Myocyte (in vitro differentiated cells): ENCODE measurements at places on chromosomes 12 and 14.

DNA sequence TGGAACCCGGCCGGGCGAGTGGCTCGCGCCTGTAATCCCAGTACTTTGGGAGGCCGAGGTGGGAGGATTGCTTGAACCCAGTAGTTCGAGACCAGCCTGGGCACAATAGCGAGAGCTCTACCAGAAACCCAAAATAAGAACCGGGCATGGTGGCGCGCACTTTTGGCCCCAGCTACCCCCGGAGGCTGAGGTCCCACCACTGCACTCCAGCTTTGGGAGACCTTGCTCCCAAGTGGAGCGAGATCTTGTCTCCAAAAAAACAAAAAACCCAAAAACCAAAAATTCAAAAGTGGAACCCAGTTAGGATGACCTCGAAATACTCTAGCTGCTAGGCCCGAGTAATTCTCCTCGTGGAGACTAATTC, 769 bp upstream of the VTI1B start:
- DNase-seq, result no peak

DNA sequence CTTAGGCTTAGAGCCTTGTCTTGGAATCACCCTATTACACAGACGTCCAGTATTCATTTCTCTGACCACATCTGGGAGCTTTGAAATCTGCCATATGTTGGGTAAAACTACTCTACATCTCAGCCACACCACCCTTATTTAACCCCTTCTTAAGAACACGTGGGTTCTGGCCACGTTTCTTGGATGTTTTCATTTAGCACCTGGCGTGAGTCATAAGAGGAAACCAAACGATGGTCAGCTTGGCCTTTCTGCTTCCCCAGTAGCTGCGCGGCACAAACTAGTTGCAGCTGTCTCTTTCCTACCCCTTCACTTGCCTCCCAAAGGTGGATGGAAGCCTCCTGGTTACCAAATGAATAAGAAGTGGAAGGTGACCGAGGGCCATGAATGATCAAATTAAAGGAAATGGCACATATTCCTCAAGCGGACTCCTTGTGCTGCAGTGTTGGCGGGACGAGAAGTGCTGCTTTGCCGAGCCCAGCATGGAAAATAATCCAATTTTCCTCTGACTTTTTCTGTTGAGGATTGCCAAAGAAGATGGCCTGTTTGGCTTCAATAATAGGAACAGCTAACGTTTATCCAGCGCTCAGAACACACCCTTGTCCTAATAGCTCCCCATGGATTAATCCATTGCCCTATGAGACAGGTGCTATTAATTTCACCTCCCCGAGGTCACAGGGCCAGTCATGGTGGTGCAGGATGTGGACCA, 154.1 kb downstream of the ZNF664 start:
- DNase-seq, result peak; percentile 13

- no peak for DNase-seq
Measured at GRCh38 chr12:104048811-104049210, 1.2 kb downstream of the GLT8D2 start.

GRCh38 chr12:51579321-51579850, 11.6 kb upstream of the SCN8A start:
- DNase-seq, result no peak

DNA sequence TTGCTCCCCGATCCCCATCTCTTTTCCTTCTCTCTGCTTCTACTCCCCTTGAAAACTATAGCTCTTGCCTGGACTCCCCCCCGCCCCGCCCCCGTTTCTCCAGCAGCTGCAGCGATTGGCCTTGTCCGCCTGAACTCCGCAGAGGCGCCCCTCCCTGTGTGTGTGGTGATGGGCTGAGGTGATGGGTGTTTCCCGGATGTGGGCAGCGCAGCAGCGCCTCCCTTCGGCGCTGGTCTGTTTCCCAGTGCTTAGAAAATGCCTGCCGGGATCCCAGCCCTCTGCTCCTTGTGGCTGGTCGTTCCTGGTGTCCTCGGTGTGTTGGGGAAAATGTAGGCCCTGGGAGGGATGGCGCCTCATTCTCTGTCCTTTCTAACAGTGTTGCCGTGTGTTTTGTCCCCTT, 43.3 kb downstream of the GALNT8 start:
- DNase-seq, result peak; percentile 32

GRCh38 chr14:95056476-95056875, 100.9 kb downstream of the DICER1 start:
- no peak for DNase-seq

DNA sequence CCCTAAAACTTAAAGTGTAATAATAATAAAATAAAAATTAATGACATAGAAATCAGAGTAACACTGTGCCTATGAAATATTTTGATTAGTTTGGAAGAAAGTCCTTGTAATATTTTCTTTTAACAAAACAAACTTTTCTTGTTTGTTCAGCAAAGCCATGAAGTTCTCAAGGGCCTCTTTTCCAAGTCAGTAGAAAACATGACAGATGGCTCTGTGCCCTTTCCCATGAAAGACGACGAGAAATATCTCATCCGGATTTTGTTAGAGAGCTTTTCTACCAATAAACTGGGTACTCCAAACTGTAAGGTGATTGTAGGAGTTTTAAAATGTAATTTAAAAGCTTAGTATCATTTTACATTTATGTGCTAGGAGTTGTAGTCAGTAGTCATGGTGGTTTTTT, 54.5 kb upstream of the ASPG start:
- DNase-seq, result no peak

- no peak for DNase-seq
Measured at GRCh38 chr14:88901189-88901588, 76.7 kb downstream of the TTC8 start.

- DNase-seq, result peak; percentile 50
Measured at GRCh38 chr14:52032204-52032801, 36.6 kb downstream of the NID2 start.

DNA sequence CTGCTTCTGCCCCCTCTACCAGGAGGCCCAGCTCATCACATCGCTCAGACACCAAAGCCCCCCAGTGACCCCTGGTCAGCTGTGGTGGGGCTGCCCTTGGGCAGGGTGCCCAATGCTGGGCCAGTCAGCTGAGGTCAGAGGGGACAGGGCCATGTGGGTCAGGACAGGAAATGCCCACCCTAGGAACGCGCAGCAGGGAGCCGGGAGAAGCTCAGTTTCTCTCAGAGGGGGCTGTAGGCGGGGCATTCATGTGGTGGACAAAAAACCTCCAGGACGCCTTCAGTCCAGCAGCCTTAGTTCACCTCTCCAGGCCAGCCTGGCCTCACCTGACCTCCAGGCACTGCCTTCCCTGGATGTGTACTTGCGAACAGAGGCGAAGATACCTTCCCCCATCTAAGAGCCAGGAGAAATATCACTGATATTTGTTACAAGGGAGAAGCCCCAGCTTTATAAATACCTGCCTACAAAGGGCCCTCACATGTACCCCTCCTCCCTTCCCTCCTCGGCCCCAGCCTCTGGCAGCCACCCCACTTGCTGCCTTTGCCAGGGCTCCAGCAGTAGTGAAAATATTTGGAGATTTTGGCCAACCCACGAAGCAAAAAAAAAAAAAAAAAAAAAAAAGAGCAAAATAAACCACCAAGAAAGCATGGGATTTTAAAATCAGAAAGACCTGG, 41.9 kb upstream of the PLEKHG6 start:
- no peak for DNase-seq

- DNase-seq, result no peak
Measured at GRCh38 chr14:99863059-99863458, 69.8 kb downstream of the EML1 start.

GRCh38 chr12:124147027-124147426, 147.9 kb upstream of the RFLNA start:
- DNase-seq, result no peak

DNA sequence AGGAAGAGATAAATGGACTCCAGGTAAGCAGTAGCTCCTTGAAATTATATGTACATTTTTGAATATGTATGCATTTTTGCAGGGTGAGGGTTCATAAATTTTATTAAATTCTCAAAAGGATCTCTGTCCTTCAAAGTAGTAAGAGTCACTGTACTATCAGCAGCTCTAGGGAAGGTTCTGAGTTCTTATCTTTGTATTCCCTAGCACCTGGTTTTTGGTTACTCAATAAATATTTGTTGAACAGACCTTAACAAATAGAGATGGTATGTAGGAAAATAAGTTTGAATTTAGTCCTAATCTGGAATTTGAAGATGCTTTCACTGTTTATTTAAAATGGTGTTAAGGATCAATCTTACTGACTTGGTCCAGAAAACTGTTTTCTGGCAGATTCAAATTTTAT, 18.3 kb downstream of the LEMD3 start:
- DNase-seq, result no peak

DNA sequence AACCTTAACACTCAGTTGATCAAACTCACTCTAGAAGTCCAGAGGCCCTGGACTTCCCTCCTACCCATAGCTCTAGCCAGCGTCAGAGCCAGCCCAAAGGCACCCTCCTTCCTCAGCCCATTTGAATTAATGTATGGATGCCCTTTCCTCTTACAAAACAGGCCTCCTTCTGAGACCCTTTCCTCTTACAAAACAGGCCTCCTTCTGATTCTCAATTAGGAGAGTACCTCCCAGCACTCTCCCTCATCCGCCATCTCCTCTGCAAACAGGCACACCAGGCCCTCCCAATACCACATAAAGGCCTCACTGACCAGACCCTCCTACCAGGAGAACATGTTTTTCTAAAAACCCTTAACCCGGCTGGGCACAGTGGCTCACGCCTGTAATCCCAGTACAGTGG, 65.7 kb downstream of the MOK start:
- no peak for DNase-seq

DNA sequence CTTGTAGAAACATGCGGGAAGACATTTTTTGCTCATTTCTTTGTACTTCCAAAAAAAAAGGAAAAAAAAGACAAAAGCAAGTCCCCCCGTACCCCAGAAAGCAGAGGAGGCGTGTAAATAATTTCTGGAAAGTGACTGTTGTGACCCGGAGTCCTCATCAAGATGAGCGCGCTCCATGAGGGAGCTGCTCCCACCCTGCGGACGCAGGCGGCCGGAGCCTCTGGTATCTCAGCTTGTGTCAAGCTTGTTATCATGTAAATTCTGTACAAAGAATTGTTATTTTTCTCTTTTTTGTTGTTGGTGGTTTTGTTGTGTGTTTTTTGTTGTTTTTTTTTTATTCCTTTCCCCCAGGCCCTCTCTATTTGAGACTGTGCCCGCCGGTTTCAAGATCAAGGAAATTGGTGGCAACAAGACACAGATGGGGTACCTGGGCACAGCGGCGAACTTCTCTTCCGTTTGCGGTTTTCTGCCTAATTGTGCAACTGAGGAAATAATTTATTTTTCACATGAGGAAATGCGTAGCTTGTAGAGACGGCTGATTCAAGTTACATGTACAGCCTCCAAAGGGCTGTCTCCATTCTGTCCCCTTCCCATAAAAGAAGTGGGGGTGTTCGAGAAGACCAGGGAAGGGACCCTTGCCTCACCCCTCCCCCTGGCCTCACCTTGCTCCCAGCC, 27.0 kb downstream of the HPD start:
- DNase-seq, result no peak

DNA sequence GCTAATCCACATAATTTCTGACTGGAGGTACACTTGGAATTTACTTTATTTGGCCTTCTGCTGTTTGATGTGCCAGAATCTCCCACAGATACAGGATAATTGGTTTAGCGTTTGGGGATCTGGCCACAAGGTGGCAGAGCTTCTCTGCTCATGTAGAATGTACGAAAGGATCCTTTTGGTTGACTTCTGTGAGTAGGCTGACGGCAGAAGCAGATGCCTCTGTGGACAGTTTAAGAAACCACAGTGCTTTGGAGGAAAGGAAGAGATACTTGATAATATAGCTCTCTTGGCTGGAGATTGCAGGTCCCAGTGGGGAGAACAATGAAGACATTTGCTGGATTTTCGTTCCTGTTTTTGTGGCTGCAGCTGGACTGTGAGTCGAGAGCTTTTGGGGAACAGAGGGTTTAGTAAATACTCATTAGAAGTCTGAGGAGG, 75.3 kb upstream of the OR4E1 start:
- DNase-seq, result peak; percentile 48

DNA sequence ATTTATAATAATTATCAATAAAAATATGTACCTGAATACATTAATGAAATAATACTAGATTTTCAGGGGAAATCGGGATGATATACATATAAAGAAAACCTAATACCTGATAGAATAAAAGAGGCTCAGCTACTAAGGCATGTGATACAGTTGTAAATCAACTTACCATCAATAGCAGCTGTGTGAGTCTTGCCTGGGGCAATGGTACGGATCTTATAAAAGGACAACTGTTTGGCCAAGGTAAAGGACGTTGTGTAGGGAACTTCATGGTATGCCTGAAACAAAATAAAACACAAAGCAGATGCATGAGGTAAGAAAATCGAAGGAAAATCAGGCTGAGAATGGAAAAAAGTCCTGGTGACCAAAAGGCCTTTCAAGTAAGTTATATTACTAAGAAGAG, 25.4 kb downstream of the NEK9 start:
- no peak for DNase-seq

DNA sequence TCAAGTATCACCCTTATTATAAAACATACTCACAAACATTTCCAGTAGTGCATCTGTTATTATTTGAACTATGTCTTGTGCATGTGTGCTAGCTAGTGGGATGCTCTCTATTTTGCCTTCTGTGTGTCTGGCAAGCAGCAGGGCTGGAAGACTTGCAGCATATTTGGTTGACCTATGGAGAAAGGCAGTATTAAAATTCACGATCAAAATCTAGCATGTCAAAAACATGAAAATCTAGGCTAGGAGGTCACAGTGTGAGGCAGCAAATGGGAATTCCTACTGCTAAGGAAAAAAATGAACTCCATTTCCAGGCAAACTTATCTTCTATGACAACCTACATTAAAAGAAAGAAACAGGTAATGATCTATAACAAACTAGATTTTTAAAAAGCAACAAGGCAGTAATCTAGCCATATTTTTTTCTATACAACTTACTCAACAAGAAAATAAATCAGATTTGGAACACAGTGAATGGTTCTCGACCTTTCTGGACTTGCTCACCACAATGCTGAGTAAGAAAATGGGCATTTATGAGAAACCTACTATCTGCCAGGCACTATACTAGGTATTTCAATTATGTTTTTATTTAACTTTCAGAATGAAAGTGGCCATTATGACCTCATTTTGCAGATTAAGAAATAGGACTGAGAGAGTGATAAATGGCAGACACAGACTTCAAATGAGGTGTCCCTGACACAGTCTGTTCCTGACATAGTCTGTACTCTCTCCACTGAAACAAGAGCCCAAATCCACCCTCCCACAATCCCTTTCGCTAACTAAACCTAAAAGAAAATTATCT, 96.8 kb downstream of the TXNDC16 start:
- no peak for DNase-seq

- peak; percentile 12 for DNase-seq
Measured at GRCh38 chr12:127107744-127108143, 1159.2 kb upstream of the TMEM132C start.

- DNase-seq, result no peak
Measured at GRCh38 chr12:19138956-19139355, 9.4 kb downstream of the PLEKHA5 start.

DNA sequence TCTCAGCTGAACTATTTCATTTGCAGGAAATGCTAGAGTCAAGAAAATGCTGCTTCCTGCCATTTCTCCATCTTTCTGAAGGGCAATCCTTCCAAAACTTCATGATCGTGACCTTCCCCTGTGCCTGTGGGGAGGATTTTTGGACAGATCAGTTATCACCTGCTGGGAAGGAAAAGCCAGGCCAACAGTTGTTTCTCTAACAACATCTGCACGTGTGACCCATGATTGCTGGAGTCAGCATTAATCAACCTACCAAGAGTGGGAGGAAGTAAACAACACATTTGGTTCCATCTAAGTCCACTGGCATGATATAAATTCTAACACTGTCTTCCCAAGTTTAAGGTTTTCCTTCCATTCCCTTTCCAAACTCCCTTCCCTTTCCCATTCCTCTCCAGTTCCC, 172.7 kb downstream of the APAF1 start:
- DNase-seq, result no peak
